ENCODE measurements at places on chromosomes 13 and 19.
A peak's percentile ranks its signal among the peaks of the same experiment; 100 is the strongest.

GRCh38 chr13:44207476-44207875, 166.1 kb upstream of the SERP2 start:
- no peak for DNase-seq

GRCh38 chr13:57408312-57408711, 223.2 kb upstream of the PCDH17 start:
- no peak for DNase-seq

DNA sequence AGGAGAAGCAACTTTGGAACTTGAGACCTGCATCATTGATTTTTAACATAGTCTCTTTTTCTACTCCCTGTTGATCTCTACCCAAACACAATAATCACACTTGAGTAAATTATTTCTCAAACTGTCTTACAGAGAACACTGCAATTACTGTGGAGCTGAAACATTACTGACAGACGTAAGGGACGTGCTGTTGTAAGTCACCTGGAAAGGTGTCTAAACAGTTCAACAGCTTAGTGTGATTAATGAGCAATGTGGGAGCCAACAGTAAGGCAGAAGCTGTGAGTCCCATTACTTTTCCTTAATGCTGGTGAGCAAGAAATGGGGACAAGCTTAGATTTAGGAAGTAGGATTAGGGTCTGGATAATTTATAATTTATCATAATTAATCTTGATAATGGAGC, 265.7 kb downstream of the DLEU7 start:
- no peak for DNase-seq

- DNase-seq: no peak
Measured at GRCh38 chr13:80530191-80530590, 189.3 kb upstream of the SPRY2 start.

- no peak for DNase-seq
Measured at GRCh38 chr13:25067064-25067463, 28.9 kb upstream of the PABPC3 start.

- DNase-seq: no peak
Measured at GRCh38 chr19:56884441-56884840, 43.9 kb upstream of the PEG3 start.

- peak; percentile 96 for DNase-seq
Measured at GRCh38 chr19:8569066-8569771, 8.0 kb downstream of the MYO1F start.

DNA sequence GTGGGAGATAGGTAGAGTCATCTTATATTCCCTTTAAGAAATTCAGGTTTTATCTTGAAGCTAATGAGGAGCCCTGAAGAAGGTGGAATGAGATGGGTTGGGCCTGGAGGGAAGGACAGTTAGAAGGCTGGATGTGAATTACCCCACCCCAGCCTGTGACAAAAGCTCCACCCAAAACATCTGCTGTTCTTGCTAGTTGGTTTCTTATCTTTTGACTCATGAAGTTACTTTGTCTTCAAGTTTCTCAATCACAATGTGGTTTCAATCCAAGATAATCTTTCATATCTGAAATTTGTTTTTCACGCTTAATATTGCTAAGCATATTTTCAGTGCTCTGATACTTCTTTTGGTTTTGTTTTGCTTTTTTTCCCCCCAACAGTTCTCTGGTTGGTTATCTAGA, 38.3 kb upstream of the HMGB1 start:
- DNase-seq: no peak

DNA sequence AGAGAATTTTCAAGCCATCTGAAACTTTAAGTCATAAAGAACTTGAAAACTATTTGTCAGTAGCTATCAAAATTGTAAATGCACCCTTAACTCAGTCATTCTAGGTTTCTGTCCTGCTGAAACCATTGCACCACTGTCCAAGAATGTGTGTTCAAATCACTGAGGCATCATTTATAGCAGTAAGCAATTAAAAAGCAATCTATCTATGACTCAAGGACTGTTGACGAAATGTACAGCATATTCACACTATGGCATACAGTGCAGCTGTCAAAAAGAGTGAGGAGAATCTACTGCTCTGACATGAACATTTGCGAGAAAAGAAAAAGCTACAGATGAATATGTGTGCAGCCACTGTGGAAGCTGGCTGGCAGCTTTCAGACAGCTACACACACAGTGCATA, 71.2 kb downstream of the ING1 start:
- DNase-seq: no peak

DNA sequence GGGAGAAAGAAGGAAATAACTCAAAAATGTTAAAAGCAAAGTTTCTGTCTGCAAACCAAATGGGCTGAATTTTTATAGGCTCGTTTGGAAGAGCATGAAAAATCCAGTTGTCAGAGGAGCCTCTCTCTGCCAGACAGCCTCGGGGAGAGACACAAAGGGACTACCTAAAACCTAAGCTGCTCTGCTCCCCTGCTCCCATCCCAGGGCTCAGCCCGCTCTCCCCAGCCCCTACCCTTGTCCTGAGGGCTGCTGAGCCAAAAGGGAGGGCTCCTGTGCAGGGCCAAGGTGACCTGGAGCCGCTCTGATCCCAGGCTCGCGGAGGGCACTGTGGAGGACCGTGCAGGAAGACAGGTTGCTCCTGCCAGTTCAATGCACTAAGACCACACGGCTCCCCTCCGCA, 96.7 kb upstream of the UQCRFS1 start:
- DNase-seq: no peak

Data from AG08395 (cell line).